ENCODE measurements at places on chromosomes 7 and 10.

- DNase-seq: no peak
Measured at GRCh38 chr7:90752051-90752450, 155.9 kb downstream of the CDK14 start.

GRCh38 chr10:52280051-52280450, 34.0 kb upstream of the DKK1 start:
- no peak for DNase-seq

GRCh38 chr10:34985823-34986222, 104.3 kb downstream of the CUL2 start:
- DNase-seq: no peak

DNA sequence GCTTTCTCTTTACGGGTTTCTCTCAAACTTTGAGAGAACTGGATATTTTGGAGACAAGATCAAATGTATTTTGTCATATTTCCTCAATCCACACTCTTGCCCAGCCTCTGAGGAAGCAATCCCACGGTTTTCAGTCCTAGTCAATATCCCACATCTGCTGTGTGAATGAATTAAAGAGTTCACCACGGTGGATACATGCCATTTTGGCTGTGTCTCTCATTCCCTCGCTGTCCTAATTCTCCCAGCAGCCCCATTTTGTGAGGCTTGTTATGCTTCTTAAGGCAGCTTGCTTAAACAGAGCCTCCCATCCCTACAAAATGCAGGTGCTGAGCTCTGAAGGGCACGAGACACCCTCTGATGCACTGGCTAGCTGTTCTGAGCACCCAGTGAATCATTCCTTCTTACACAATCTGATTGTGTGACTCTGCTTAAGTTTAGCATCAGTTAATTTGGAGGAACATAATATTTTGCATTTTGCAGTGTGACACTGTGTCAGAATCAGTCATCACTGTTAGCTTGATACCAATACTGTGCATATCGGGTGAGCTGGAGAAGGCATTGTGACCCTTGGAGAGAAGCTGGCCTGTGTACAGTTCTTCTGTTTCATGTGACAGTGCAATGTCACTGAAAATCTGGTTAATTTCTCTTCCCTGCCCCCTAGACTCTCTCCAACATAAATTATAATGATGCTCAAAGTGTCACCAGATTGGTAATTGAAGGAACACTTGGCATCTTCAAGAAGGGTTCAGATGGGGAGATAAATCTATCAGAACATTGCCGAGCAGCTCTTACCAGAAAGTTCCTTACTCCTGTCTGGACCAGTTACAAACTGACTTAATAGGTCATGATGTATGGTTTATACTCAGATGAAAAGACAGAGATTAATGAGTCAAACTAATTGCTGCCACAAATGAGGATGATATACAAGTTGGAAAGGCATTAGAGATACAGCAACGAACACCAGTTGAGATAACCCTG, 103.7 kb upstream of the AOAH start:
- no peak for DNase-seq

DNA sequence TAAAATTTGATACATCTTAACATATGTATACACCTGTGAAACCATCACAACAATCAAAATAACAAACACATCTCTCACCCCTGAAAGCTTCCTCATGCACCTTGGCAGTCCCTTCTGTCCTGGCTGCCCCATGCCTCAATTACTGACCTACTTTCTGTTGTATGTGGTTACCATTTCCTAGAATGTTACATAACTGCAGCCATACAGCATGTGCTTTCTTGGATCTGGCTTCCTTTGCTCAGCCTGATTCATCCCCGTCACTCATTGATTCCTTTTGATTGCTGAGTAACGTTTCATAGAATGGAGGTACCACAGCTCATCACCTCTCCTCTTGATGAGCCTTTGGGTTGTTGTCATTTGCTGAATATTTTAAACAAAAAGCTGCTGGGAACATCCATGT, 165.3 kb downstream of the CELF2 start:
- no peak for DNase-seq

DNA sequence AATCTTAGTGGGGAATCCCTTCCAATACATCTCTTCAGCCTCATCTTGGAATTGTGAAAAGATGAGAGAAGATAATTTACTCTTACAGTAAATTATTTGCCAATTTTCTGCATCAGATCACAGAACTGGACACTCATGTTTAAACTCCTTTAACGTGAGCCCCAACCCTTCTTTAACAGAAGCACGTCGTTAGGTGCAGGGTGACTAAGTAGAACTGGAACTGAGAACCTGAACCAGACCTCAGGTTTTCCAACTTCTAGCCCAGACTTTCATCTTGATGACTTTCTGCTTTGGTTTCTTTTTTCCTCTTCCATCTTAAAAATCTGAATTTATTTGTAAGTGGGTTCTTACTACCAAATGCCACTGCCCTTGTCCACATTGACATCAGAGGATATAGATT, 57.2 kb upstream of the LYZL2 start:
- no peak for DNase-seq

GRCh38 chr10:120963594-120964220, 112.5 kb downstream of the WDR11 start:
- DNase-seq: no peak

DNA sequence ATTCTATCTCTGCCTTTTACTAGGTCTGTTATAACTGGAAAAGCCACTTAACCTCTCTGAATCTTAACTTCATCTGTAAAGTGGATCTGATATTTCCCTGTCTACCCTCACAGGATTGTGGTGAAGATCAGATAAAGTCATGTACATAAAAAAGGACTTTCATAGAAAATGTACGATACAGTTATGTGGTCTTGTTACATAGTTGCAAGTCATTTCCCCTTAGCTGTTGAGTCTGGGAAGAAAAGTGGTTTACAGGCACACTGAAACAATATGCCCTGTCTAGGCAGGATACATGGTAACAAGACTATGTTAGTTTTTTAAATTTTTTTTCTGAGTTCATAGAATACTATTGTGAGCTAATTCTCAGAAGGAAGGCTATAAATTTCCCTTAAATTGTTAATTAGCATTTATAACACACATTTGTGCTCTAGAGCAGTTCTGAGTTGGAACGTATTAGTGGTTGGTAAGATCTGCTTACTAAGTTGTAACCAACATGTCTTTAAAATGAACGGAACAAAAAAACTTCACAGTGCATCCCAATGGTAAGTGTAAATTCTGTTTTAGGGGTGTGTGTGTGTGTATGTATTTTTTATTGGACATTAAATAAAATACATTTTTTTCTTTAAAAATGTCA, 7.1 kb upstream of the GSTO1 start:
- no peak for DNase-seq
